ENCODE measurements at places on chromosomes 4 and X. TPM values are rescaled to one million over a fixed set of nuclear protein-coding genes. Genes with fewer than 3 reads are reported as not detected.

DNA sequence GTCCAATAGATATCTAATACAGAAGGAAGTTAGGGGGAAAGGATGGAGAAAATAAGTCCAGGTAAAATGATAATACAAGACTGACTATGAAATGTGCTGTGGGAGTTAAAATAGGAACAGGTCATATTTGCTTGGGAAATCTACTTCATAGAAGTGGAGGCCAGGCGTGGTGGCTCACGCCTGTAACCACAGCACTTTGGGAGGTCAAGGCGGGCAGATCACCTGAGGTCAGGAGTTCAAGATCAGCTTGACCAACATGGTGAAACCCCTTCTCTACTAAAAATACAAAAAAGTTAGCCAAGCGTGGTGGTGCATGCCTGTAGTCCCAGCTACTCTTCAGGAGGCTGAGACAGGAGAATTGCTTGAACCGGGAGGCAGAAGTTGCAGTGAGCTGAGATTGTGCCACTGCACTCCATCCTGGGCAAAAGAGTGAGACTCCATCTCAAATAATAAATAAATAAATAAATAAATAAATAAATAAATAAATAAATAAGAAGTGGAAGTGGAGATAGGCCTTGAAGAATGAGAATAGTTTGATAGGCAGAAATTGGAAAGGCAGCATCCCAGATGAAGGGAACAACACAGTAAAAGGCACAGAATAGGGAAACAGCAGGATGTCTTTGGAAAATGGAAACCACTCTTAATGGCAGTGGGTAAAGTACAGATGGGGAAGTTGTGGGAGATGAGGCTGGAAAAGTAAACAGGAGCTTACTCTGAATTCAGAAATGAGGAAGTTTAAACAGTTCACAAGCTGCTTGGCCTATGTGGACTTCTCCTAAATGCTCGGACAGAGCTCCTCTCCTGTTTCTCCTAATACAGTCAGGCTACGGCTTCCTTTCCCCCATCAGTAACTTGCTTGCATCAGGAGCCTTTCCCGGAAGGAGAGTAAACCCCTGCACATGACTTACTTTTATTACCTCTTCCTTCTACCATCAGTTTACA lies 15.1 kb upstream of the GK start:
- no peak for DNase-seq

CT47B1 gene
- total RNA-seq = not detected

HERC5 gene
- 18.7 TPM for total RNA-seq

SCD5 gene
- 16.9 TPM for total RNA-seq

Data from foreskin keratinocyte (primary cell).